ENCODE measurements at places on chromosomes 11 and 22.
A peak's percentile ranks its signal among the peaks of the same experiment; 100 is the strongest.

- DNase-seq = peak; percentile 60
Observed at GRCh38 chr11:123478352-123478987, 48.4 kb downstream of the GRAMD1B start.

DNA sequence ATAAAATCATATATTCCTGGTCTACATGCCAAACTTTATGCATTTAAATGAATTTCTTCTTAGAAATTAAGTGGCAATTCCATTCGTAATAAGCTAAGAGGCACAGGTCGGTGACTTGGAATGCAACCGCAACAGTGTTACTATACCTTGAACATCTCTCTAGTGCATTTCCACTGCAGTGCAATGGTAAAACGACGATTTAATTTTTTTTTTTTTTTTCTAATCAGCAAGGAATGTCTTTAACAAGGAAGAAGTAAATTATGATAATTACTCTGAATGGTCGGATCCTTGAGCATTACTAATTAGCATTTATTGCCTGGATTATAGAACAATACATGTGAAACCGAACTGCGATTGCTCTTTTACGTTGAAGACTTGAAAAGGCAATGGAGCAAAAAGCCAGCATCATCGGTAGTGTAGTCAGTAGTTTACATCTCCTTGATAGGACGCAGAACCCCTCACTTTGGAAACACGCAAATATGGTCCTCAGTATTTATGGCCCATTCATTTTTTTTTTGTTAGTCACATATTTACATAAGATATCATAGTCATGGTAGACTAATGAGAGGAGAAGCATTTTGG lies 20.2 kb downstream of the BLID start:
- no peak for DNase-seq

GRCh38 chr22:40256516-40256915 lies 78.8 kb downstream of the TNRC6B start:
- peak; percentile 43 for DNase-seq

DNA sequence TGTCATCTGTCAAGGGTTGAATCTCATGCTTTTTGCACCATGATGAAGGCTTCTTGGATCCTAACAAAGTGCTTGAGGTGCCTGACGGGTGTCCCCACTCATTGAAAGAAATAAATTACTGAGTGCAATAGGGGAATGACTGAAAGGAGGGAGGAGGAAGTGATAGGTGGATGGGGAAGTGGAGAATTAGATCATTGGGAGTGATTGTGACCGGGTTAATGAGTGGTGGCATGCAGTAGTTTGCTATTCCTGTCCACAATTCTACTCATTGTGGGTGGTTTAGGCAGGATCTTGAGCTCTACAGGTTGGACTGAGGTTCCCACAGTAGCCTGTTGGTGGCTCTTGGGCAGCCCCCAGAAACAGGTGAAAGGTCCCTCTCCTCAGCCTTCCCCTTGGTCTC lies 44.3 kb downstream of the THAP12 start:
- no peak for DNase-seq

DNA sequence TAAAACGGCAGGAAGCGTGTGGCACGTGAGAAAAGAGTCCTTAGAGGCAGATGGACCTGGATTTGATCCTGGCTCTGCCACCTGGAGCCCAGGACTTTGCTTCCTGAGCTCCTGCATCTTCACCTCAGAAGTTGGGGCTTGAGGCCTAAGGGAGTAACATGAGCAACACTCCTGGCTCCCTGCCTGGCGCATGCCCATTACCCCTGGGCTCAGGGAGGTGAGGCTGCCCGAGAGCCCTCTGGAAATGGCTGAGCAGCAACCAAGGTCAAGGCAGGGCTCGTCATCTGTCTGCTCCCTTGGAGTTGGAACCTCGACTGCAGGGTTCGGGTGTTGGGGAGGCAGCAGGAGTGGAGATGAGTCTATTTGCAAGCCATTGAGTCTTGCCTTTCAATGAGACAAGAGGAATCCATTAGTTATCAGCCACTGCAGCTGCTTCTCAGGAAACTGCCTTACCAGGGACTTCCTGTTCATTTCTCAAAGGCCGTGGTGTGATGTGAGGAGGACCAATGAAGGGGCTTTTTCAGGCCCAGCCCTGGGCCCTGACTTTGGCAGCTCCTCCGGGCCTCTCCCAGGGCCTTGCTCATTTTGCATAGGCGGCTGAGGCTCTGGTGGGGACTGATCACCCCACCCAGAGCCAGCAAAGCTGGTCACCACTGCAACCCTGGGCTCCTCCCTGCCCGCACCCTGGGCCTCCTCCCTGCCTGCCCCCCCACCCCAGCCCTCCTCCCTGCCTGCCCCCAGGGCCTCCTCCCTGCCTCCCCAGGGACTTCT lies 6.4 kb downstream of the FADS2 start:
- no peak for DNase-seq

- DNase-seq = no peak
Observed at GRCh38 chr11:77081976-77082836, 15.4 kb downstream of the CAPN5 start.

DNA sequence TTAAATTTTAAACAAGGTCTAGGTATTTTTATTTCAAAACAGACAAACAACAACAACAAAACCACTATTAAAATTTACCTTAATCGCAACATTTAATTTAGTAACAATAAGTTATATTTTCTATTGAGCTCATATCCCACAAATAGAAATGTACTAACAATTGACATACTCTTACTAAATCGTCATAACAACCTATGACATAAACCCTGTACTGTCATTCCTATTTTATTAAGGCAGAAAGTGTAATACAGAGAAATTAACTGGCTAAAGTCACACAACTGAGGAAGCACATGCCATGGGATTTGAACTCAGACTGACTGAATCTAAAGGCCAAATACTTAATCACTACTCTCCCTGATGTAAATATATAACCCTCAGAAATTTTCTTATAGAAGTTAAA lies 3.0 kb downstream of the KIF18A start:
- DNase-seq = no peak

DNA sequence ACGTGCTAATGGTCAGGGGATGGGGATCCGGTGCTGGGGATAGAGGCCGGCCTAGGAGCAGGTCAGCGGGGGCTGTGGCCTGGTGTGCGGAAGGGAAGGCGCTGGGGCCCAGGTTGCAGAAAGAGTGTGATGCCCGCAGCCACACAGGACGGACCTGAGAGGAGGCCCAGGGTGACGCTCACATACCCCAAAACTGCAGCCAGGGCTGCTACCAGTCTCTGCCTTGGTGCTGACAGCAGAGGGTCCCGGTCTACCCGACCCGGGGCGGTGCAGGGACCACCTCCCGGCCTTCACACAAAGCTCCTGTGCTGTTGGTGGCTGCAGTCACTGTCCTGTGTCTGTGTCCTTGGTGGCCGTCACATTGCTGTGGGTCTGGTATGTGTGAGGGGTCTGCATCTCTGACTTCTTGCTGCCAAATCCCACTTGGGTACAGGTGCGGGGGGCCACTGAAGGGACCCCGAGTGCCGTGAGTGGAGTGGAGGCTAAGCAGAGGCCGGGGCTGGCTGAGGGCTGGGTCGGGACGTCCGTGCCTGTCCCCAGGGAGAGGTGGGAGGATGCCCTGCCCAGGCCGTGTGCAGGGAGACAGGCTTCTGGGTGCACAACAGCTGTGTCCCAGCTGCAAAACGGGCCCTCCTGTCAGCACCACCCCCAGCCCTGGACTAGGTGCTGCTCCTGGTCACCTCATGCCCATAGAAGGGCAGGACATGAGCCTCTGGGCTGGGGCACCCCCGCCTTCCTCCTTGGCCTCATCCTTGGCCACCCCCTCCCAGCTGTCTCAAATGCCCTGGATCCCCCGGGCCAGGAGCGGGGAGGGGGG lies 1.5 kb downstream of the LSP1 start:
- no peak for DNase-seq

DNA sequence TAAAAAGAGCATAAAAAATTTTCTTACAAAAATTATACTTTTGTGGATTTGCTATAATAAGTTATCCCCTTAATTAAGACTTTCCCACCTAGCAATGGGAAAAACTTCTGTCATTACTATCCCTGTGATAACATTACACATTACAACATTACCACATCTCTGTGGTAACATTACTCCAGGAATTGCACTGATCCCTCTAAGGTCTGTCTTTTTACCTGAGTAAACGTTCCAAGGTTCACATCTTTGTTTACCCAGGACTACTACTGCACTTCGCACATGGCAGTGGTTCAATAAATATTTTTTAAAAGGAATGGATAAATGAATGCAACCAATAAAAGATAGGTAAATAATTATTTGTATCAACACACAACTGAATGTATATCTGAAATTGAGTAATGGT lies 92.4 kb upstream of the NOX4 start:
- no peak for DNase-seq

- DNase-seq = no peak
Observed at GRCh38 chr22:38062791-38063190, 5.6 kb downstream of the PICK1 start.

DNA sequence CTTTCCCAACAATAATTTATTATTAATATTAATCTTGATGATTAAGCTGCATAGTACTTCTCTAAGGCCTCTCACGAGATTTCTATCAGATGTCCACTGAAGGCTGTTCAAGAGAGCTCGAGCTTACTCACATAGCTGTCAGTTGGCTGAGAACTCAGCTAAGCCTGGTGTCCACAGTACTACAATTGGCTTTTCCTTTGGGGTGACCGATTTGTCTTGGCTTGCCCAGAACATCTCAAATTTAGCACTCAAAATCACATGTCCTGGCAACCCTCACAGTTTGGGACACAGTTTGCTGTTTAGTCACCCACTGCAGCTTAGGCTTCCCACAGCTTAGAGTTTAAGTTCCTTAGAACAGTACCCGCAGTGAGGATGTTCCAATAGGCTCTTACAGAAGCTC lies 96.5 kb downstream of the LUZP2 start:
- DNase-seq = no peak

- no peak for DNase-seq
Observed at GRCh38 chr11:121561240-121561639, 108.5 kb upstream of the SORL1-AS1 start.

DNA sequence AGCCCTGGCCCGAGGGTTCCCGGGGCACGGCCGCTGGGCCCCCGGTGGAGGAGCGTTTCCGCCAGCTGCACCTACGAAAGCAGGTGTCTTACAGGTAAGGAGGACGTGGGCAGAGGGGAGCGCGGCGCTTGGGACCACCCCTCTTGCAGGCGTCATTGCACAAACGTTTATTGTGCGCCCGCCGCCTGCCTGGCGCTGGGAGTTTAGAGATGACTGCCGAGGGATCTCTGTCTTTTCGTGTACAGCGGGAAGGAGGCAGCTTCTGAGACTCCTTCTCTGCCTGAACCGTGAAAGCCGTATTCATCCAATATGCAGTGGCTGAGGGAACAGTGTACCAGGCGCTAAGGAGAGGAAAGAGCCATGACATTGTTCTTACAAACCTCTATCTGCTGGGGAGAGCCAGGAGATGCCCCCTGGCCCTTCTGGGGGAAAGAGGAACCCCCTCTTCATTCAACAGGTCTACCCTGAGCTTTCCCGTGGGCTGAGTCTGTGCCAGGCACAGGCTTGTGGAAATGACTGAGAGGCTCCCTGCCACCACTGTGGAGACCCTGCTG lies 13.8 kb upstream of the DGKZ start:
- DNase-seq = no peak

GRCh38 chr11:61828629-61829407 lies 718 bp downstream of the FADS2 start:
- DNase-seq = no peak
